ENCODE measurements at places on chromosomes 16 and 17.

DNA sequence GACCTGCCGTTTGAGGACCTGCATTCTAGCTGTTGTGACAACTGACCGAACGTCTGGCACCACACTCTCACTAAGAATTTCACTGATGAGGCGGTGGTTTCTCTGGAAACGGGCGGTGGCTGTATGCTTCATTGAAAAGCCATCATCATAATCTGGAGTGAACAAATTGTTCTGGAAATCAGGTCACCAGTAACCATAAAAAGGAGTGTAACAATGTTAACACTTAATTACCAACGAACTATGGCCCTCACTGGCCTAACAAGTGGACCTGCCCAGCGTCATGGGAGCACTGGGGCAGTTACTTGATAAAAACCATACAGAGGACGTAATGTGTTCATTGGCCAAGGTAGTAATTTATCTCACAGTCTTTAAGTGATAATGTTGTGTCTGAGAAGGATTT is 15.4 kb downstream of the SMARCE1 start:
- no peak for DNase-seq

DNA sequence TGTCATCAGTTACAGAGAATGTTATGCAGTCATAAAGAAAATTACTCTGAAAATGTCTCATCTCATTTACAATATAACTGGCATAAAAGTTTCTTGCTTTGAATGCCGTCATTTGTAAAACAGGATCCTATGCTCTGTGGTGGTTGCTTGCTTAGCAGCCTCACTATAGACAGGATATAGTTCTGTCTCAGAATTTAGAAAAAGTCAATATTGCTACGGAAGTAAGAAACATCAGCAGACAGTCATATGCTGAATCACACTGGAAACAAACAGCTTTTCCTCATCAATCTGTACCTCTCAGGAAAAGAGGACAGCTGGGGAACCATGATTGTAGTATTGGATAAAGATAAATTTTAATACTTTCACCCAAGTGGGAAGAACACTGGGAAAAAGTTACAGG is 105.5 kb downstream of the MYO1D start:
- DNase-seq = no peak

DNA sequence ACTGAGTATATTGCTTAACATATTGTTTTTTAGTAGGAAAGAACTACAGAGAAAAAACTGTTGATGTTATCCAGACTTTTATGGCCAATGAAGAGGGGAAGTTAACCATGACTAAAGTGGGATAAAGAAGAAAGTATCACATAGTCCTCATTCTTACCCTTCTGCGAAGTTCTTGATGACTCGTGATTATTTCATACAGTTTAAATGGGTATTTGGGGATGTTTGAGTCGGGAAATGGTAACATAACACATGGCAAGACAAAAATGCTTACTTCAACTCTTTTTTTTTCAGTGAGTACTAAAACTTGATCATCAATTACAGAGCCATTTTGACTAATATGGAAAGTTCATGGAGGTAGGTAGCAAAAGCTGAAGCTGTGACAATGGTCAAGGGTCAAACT is 4.9 kb downstream of the POLG2 start:
- DNase-seq = no peak

DNA sequence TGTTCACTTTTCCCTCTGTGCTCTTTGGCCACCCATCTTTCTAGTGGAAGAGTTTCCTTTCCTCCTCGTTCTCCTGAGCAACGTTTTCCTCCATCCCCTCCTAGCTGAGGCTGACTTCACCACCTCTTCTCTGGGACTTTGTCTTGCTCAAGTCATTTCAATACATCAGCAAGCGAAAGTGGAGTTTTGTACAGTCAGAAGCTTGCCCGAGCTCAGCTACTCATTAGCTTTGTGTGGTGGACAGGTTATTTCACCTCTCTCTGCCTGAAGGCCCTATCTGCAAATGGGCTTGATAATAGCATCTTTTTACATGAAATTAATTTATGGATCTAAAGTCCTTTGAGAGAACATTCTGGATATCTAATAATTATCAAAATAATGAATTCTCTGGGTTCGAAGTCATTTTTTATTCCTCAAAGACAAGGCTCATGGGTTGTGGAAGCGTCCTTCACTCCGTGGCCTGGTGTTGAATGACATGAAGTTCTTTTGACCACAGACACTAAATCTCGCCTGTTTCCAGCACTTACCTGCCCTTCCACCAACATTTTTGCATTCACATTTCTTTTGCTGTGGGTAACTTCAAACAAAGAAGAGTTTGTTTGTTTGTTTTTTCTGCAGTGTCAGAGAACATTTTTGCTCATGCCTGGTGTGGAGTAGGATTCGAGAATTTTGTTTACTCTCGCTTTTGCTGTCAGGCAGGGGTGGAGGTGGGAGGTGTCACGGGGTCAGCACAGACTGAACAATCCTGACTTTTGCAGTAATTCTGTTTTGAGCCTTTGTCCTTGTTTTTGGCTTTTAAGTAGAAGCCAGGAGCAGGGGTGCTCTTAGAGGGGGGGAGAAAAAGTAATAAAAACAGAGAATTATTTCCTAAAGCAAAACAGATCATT is 155.0 kb upstream of the CACNG5 start:
- no peak for DNase-seq

Data from activated T-helper 1 cell treated with anti-CD3 and anti-CD28 coated beads, Interleukin-2, amount 50 U/mL, for 16 hours (primary cell).